Stimulated activated CD4-positive, alpha-beta T cell treated with anti-CD3 and anti-CD28 coated beads, Interleukin-1b, Interleukin-23, amount 100 ng/mL, for 4 hours (primary cell): ENCODE measurements at places on chromosomes 6 and 20.

GRCh38 chr6:31377029-31377428 is 20.1 kb upstream of the HLA-B start:
- no peak for DNase-seq

DNA sequence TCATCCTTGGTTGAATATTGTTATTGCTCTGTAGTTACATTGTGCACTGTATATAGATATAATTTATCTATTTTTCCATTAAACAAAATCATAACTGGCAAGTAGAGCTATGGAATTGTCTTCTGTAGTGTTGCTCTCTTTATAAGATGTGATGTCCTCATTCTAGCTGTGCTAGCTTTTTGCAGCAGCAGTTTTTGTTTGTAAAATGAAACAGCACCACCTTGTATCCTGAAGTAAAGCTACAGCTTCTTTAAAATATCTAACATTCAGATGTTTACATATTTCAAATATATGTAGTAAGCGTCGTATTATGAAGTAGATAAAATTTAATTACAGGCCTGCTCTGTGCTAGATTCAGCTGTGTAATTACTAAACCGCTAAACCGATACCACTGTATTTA is 328.8 kb upstream of the MANEA start:
- no peak for DNase-seq

DNA sequence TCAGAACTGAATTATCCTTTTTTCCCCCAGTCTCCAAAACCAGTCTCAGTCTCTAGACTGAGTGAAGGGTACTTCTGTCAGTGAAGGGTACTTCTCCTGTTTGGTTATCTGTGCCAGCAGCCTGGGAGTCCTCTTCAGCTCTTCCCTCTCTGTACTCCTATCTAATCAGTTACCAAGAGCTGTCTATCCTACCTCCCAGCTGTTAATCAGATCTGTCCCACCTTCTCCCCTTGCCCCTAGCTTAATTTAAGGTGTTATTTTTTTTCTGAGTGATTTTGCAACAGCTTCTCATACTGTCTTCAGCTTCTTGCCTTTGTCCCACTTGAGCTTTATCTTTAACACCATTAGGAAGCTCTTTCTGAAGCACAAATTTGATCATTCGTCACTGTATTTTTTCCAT is 491.9 kb upstream of the SOX4 start:
- no peak for DNase-seq

GRCh38 chr6:16183187-16183664 is 54.3 kb downstream of the MYLIP start:
- DNase-seq = no peak

GRCh38 chr6:132052096-132052495 is 100.9 kb upstream of the CCN2 start:
- DNase-seq = no peak

DNA sequence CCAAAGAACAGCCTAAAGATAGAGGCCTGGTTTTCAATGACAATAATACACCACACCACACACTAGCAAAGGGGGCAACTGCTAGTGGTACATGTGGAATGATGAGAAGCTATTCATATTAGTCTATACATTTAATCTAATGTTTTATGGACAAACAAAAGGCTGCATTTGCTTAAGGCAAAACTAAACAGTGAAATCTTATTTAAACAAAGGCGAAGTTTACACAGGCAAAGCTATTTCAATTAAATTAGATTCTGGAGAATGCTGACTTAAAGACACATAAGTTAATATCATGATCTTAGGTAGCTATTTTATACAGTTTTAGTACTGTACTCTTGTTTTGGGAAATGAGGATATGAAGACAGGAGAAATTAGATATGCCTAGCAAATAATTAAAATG is 53.9 kb upstream of the SIM1 start:
- no peak for DNase-seq

- no peak for DNase-seq
Observed at GRCh38 chr6:109736273-109737025, 45.4 kb downstream of the FIG4 start.

DNA sequence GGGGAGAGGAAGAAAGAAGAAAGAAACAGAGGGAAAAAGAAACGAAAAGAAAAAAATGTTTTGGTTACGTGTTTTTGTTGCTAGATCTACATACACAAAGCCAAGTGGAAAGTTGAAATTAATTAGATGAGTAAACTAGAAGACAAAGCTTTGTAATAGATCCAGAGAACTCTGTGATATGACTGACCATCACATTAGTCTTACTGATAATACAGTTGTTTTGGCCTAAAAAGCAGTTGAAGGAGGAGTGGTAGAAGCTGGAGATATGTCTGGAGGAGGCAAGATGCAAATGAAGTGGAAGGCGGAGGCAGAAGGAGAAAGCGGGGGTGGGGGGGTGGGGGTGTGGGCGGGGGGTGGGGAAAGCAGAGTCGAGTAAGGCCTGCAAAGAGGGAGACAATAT is 500.1 kb upstream of the ID4 start:
- DNase-seq = no peak

- no peak for DNase-seq
Observed at GRCh38 chr6:168333039-168333438, 13.5 kb upstream of the DACT2 start.

DNA sequence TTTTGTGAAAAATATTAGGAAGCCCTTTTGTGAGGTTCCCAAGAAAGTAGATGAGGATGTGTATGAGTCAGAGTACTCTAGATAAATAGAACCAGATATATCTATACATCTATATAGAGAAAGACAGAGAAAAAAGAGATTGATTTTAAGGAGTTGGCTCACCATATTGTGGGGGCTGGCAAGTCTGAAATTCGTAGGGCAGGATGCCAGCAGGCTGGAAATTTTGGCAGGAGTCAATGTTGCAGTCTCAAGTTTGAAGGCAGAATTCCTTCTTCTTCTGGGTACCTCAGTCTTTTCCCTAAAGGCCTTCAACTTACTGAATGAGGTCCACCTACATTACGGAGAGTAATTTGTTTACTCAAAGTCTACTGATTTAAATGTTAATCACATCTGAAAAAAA is 65.3 kb upstream of the SAMD3 start:
- no peak for DNase-seq

GRCh38 chr20:14997791-14998190 is 660.4 kb upstream of the FLRT3 start:
- no peak for DNase-seq

GRCh38 chr20:40913224-40914185 is 115.1 kb upstream of the TOP1 start:
- DNase-seq = no peak

GRCh38 chr6:41644297-41644879 is 6.1 kb downstream of the MDFI start:
- no peak for DNase-seq

- no peak for DNase-seq
Observed at GRCh38 chr6:21441386-21441785, 152.2 kb upstream of the SOX4 start.

GRCh38 chr6:126118058-126118755 is 131.9 kb downstream of the TRMT11 start:
- no peak for DNase-seq

DNA sequence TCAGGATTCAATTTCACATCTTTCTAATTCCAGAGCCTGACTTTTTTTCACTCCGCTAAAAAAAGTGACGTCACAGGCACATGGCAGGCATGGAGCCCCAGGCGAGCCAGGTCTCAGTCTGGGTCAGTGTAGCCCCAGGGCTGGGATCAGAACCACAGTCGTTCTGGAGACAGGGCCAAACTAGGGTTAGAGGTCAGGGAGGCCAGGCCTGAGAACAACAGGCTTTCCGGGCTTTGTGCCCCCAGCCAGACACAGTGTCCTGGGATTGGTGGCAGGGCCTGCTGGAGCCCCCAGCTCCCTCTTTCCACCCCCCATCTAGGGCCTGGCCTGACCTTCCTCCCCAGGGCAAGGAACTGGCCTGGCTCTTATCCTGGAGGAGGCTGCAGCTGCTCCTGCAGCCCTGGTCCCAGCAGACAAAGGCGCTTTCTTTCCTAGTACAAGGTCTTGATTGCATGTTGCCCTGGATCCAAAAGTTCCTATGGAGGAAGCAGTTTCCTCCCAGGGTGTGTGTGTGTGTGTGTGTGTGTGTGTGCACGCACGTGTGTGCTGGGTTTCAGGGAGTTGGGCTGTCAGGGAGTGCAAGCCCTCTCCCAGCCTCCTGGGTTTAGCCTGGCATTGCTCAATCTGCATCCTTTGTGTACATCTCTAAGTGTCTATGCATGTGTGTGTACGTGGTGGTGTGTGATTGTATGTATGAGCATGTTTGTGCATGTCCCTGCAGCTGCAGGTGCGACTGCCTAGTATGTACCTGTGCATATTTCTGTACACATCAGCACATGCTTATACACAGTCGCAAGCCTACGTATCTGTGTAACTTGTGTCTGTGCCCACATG is 26.5 kb upstream of the EMILIN3 start:
- no peak for DNase-seq

DNA sequence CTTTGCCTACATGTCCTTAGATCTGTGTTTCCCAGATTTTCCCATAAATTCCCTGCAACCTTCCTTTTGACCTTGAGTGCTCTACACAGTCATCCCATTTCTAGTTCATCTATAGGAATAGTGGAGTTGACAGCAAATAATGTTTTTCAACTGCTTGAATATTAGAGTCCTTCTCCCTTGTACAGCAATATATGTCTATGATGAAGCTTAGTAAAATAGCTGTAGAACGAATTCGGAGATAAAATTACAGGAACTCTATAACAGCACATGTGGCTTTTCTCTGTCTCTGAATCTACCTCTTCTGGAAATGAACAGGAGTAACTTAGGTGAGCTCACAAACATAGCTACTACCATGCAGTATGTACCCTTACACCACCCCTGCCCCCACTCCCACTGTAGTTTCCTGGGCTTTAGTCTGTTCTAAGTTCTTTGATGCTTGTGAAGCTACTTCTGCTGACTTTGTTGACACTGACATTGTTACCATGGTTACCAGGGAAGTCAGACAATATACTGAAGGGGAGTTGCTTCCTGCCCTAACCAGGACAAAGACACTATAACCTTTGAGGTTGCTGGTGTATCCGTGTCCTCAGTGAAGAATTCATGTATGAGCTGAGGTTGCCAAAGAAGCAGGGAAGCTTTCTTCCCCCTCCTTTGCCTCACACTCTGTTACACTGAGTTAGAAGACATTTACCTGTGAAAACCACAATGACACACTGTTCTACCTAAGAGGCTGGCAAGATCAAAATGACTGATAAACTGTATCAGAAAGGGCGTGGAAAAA is 35.8 kb upstream of the SHLD1 start:
- DNase-seq = no peak

- no peak for DNase-seq
Observed at GRCh38 chr20:53522696-53523095, 70.9 kb downstream of the ZNF217 start.

GRCh38 chr6:42851599-42851998 is 27.8 kb upstream of the RPL7L1 start:
- DNase-seq = no peak

DNA sequence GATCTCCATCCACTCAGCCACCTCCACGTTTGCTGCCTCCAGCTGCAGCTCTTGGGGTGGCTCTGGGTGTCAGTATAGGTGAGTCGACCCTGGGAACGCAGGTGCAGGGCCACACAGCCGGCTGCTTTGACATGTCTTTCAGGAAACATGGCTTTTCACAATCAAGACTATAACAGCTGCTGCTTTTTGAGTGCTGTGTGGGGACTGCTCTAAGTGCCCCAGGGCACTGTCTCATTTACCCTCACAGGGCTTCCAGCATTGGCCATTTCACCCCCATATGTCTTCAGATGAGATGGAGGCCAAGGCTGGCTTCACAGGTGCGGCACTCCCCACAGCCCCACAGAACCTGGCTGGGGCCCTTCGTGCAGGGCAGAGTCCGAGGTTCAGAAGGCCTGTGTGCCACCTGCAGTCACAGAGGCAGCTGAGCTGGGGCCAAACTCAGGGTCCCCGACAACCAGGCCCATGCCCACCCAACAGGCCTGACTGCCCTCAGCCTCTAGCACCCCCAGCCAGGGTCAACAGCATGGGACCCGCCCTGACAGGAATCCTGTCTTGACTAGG is 14.9 kb upstream of the CST7 start:
- DNase-seq = no peak

GRCh38 chr20:11092151-11092550 is 418.4 kb upstream of the JAG1 start:
- DNase-seq = no peak
